ENCODE measurements at places on chromosomes 16 and 17.

DNA sequence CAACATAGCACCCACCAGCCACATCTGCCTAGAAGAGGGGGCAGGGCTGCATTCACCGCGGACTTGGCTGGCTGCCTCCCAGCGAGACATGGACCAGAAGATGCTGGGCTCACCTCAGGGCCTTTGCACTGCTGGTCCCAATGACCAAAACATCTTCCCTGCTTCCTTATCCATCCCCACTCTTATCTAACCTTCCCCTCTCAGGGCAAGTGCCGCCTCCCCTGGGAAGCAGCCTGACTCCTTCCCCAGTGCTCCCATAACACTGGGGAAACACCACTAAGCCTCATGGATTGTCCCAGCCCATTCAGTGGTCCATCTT, 5.7 kb downstream of the TMC6 start:
- no peak for DNase-seq

DNA sequence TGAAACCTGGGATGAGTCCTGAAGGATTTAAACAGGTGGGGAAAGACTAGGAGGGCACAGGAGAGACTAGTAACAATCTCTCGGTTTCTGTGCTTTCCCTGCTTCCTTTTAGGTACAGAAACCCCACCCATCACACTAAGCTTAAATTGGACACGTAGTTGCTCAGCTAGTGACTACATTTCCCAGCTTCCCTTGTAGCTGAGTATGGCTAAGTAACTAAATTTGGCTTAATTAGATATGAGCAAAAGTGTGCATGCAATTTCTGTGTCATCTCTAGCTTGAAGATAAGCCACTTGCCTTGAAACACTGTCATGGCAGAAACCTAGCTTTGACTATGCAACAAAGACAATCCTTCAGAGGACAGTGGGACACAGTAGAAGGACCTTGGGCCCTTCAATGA, 36.5 kb downstream of the CACNG1 start:
- DNase-seq, result no peak

GRCh38 chr16:19708296-19709205, 9.5 kb downstream of the KNOP1 start:
- DNase-seq, result no peak

DNA sequence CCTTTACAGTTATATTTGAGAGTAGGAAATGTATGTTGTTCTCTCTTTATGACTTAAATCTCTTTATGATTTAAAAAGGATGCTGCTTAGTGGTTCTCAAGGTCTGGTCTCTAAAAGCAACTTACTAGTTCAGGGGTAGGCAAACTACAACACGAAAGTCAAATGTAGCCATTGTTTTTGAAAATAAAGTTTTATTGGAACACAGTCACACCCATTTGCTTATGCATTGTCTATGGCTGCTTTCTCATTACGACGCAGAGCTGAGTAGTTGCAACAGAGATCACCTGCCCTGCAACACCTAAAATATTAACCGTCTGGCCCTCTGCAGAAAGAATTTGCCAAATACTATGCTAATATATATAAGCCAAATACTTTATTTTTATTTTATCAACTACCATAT, 58.2 kb downstream of the HELZ start:
- no peak for DNase-seq

GRCh38 chr17:4599505-4600281, 15.4 kb downstream of the SMTNL2 start:
- no peak for DNase-seq

DNA sequence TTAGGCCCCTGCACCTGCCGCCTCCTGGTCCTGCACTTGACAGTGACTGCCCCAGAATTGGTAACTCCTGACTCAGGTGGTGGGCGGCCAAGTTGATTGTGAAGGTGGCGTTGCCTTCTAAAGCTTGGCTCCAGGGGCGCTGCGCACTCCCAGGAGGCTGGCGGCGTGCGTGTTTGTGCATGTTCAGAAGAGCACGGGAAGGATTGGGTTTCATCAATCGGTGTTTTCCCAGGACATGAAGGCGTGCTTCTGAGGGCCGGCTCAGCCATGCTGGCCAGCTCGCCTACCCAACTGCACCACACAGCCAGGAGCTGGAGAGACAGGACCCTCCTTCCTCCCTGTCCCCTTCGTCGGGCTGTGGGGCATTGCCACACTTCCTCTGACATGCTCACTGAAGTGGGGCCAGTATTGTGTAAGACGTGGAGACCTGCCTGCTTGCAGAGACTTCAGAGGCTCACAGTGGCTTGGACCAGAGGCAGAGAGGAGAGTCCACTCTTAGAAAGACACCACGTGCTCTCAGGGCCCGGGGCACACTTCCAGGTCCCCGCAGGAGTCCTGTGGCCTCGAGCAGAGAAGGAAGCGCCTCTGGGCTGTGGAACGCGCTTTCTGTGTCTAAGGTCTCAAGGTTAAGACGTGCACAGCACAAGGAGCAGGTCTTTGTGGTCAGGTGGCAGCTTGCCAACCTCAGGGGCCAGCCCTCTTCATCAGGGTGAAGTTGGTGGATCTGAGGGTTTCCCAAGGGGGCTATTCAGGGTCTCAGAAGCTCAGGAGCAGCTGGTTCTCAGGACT, 2.8 kb downstream of the RAB40C start:
- no peak for DNase-seq

- DNase-seq, result no peak
Observed at GRCh38 chr16:57815987-57816745, 13.9 kb upstream of the KIFC3 start.

DNA sequence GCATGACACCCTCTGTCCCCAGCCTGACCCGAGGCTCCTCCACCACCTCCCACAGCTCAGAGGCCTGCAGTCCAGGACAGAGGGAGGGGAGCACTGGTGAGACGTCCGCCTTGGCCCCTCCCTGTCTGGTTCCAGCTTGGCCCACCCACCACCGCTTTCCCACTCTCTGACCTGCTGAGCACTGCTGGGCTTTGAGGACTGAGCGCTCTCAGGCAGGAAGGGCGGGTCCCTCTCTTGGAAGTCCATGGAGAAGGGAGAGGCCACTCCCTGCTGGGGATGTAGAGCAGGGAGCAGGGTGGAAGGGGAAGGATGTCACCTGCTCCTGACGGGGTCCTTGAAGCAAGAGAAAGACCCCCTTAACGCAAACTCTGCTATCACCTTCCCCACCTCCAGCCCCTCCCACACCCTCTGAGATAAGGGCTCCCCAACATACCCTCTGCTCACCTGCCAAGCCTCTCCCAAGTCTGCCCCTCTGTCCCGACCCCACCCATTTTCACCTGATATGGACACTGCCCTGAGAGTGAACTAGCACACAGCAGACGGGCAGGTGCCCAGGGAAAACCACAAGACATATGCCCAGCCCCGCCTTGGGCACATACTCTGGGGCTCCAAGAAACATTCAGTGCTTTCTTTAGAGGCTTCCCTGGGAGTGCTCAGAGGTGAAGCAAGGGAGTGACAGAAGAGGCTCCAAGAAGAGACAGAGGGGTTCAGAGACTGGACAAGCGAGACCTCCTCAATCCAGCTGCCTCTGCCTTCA, 1.4 kb downstream of the OSBPL7 start:
- no peak for DNase-seq

DNA sequence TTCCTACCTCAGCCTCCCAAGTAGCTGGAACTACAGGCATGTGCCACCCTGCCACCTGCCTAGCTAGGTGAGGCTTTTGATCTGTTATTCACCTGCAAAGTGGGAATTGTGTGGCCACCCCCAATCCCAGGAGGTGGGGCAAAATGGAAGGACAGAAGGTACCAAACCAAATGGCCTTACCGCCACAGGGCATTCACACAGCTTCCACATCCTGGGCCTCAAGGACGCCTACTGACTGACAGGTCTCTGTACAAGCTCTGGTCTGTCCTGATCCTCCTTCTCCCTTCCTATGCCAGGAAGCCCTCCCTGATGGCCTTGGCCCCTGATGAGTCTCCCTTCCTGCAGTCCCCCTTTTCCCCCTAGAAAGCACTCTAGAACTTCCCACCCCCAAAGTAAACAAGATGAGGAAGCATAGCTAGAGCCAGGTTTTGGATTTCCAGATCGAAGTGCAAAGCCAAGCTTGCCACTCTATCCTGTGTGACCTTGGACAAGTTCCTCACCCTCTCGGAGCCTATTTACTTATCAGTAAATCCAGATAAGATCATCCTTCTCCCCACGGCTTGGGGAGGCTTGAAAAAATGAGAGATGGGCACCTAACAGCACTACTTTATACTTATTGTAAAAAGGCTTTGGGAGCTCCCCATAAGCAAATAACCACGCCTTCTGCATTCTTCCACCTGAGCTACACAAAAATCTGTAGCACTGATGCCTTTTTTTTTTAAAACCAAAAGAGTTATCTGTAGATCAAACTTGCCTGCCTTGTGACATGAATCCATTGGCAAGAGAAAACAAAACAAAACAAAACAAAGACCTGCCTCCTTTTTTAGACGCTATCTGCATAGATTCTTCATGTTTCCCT, 4.5 kb downstream of the PLLP start:
- no peak for DNase-seq

DNA sequence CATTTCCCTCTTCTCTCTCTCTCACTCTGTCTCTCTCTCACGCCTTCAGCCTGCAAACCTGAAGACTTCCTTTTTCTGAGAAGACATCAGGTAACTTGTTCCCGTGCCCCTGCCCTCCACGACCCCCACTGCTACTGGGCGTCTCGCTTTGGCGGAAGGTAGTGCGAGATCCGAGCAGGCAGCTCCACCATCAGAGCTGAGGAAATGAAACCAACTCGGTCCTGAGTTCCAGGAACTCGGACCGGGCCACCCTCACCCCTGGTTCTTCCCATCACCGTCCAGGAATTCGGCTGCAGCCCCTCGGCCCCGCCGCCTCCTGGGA, 585 bp downstream of the MLKL start:
- DNase-seq, result no peak

Data from NCI-H1048 (cell line).